ENCODE measurements at places on chromosomes 3 and 15.

DNA sequence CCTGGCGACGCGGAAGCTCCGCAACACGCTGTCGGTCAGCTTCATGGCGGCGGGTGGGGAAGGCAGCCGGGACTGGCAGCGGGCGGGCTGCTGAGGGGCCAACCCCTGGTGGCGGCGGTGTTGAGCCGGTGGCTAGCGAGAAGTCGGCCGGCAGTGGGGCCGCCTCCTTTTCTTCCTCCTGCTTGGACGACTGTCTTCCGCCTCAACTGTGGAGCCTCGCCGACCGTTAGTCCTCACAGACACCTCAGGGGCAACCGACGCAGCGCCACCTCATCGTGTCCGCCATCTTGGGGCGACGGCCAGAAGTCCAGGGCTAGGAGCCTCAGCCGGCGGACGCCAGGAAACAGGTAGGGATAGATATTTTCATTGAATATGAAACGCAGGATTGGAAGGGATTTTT, 875.1 kb downstream of the NSUN3 start:
- DNase-seq: no peak

GRCh38 chr15:63856711-63857460, 23.1 kb upstream of the HERC1 start:
- no peak for DNase-seq

- no peak for DNase-seq
Measured at GRCh38 chr3:42214064-42214463, 51.9 kb downstream of the CCK start.

- no peak for DNase-seq
Measured at GRCh38 chr3:116285781-116286421, 159.4 kb downstream of the LSAMP start.

DNA sequence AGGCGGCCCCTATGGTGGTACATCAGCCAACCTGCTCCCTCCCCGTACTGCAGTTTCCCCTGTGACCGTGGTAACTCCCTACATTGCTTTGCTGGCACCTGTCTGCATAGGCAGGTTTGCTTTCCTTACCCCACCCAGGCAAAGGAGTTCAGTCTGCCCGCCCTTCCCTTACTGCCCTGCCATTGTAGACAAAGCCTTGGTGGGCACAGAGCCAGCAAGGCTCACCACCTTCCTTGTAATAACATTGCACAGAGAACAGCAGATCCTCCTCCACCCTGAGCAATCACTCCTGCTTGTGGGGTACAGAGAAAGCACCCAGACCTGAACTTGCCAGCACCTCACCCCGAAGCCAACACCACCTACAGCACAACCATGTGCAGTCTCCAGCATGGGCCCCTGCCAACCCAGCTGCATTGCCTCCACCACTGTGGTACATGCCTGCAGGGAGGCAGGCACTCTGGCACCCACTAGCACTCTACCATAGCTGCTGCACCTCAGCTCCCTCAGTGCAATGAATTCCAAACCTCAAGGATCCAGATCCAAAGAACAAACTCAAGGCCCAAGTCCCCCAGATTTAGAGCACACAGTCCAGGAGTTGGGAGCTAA, 192.7 kb upstream of the KCNMB2 start:
- no peak for DNase-seq

- DNase-seq: no peak
Measured at GRCh38 chr3:49255112-49255511, 21.9 kb downstream of the C3orf62 start.

DNA sequence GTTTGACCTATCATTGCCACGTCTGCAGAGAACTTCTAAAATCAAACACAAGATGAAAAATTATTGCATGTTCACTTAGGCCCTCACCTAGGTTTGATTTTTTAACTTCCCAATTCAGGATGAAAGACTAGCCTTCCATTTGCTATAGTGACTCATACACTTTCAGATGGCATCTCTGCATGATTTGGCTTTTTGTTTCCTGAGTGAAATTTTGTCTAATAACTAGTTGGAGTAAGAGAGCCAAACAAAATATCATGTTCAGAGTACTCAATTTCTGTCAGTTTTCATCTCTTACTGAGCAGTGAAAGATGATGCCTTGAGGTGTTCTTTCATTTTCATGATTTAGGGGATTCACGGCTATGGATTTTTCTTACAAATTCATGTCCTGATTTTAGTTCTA, 122.9 kb downstream of the NSUN3 start:
- no peak for DNase-seq

DNA sequence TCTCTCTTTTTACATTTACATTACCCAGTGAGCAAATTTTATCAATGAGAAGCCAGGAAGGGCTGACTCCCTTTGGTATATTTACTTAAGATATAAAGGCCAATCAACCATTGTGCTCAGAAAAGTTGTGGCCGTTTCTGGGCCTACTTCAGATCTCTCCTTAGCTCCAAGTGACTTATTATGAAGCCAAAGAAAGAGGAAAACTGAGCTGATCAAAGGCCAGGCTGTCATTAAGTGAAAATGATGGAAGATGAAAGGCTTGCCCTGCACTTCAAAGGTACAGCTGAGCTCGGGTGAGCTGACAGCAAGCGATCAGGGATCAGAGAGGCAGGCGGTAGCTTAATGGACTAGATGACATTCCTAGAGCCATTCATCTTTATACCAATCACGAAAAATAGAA, 24.8 kb downstream of the VGLL4 start:
- no peak for DNase-seq

GRCh38 chr15:47768735-47769134, 51.4 kb downstream of the SEMA6D start:
- no peak for DNase-seq

DNA sequence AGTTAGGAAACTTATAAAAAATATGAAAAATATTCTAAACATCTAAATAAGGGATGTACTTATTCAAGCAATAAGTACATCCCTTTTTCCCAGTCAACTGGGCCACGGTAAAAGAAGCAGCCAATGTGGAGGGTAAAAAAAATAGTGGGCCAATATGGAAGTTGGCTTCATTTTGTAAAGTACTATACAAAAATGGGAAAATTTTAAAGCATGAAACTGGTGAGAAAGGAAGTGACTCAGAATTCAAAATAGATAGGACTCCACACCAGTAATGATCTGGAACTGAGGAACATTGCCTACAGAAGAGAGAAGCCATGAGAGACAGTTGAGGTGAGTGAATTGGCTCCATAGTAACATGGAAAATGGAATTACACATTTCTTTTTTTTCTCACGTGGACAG, 108.9 kb downstream of the FNDC3B start:
- DNase-seq: peak; percentile 72

- DNase-seq: no peak
Measured at GRCh38 chr3:127044996-127045395, 62.1 kb downstream of the PLXNA1 start.

DNA sequence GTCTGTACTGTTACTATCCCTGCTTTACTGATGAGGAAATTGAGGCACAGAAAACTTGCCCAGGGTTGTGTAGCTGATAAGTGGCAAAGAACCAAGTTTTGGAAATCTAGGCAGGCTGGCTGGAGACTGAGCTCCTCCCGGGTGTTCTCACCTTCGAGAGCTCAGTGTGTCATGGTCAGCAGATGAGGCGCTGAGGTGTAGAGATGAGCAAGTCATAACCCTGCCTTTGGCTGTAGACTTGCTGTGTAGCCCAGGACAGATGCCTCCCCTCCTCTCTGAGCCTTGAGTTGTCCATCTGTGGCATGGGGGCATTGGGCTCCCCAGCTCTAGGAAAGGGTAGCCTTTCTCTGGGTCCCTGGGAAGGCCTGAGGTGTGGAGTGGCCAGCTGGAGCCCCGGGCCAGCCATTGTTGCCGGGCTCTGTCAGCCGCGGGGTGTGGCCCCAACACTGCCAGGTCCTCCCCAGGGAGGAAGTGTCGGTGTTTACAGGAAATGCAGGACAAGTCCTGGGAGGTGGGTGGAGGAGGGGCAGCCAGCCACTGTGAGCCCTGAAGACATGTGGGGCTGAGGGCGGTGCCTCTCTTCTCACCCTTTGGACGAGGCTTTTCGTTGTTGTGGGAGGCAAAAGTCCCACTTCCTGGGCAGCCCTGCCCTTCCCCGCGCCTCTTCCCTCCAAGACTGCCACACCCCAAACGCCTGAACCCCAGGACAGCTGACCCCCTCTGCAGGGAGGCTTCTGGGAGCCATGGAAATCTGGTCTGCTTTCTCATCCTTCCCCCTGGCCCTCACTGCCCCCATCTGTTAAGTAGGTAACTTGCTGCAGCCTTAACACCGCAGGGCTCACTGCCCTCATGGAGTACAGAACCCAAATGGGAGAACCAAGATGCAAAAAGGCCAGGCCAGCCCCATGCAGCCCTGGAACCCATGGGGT, 29.1 kb downstream of the FGD5 start:
- no peak for DNase-seq

- no peak for DNase-seq
Measured at GRCh38 chr15:83362706-83363105, 78.2 kb upstream of the BNC1 start.

DNA sequence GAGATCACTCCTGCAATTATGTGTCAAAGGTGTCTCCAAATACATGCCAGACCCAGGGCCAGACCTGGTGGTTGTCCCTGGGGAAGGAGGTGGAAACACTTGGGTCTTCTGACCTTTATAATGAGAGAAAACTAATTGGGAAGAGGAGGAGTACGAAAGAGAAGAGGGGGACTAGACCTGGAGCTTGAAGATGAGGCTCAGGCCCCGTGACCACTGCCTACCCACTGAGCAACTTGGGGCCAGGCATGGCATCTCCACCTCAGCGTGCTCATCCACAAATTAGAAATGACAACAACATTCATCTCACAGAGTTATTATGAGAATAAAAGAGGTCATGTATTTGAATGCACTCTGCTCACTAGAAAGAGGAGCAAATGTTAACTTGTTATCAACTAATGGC, 19.4 kb upstream of the SPTBN5 start:
- no peak for DNase-seq

GRCh38 chr3:15372918-15373317, 40.5 kb upstream of the SH3BP5 start:
- DNase-seq: no peak

DNA sequence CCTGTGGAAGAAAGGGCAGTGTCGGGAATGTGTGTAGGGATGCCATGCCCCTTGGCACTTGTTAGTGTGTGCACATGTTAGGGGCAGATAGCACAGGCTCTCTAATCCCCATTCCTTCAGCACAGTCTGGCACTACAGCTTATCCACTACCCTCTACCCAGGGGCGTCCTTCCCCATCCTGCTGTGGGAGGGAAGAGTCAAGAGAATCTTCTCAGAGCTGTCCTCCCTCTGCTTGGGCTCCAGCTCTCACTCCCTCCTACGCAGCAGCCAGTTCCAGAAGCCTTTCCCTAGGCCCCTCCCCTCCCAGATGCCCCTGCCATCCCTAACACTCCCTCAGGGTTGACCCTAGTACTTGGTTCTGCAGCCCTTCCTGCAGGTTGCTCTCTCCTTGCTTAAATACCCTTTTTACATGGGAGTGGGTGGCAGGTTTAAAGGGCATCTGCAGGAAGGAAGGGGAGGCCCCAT, 815 bp upstream of the GRM2 start:
- no peak for DNase-seq

GRCh38 chr15:73326157-73326556, 42.6 kb downstream of the HCN4 start:
- no peak for DNase-seq

DNA sequence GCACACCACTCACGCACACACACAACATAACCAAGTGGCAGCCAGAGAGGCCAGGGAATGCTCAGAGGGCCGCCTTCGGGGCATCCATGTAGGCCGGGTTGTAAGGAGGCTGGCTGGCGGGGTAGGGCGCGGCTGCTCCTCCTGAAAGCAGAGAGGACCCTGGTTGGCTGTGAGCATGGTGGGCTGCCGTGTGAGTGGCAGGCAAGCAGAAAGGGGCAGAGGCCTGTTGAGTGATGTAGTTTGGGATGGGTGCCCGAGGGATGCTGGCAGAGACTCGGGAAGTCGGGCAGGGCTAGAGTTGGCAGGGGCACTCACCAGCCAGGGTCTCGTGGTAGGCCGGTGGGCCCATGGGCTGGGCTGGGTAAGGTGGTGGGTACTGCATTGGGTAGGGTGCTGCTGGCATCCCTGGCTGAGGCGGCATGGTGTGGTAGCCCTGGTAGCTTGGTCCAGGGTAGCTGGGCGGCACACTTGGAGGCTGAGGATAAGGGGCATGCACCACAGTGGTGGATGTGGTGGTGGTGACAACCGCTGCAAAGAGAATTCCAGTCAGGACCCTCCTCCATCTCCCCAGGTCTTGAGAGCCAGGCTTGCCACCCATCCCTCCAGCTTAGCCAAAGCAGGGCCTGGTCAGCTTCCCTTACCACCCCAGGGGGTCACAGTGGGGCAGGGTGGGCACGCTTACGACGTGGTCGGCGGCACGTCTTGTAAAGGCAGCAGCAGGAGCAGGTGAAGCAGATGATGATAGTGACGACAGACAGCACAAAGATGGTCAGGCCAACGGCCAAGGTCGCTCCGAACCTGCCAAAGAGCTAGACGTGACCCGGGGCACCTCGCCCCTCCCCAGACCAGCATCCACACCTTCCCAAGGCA, 22.7 kb downstream of the ATRIP start:
- DNase-seq: no peak

DNA sequence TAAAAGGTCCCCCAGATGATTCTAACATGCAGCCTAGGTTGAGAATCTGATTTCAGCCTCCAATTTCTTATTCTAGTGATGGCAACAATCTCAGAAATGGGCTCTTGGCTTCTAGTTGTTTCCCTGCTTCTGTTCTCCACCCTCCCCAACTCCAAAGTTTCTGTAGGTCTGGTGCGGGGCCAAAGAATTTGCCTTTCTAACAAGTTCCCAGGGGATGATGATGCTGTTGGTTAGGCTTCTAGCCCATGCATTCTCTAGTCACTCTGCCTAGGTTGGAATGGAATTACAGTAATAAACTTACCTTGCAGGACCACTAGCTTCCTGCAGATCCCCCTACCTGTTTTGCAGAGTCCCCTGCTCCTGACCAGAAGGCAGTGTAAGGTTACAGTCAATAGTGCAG, 103.2 kb upstream of the PPP2R3A start:
- no peak for DNase-seq

- no peak for DNase-seq
Measured at GRCh38 chr15:57506422-57506821, 85.3 kb upstream of the MYZAP start.

DNA sequence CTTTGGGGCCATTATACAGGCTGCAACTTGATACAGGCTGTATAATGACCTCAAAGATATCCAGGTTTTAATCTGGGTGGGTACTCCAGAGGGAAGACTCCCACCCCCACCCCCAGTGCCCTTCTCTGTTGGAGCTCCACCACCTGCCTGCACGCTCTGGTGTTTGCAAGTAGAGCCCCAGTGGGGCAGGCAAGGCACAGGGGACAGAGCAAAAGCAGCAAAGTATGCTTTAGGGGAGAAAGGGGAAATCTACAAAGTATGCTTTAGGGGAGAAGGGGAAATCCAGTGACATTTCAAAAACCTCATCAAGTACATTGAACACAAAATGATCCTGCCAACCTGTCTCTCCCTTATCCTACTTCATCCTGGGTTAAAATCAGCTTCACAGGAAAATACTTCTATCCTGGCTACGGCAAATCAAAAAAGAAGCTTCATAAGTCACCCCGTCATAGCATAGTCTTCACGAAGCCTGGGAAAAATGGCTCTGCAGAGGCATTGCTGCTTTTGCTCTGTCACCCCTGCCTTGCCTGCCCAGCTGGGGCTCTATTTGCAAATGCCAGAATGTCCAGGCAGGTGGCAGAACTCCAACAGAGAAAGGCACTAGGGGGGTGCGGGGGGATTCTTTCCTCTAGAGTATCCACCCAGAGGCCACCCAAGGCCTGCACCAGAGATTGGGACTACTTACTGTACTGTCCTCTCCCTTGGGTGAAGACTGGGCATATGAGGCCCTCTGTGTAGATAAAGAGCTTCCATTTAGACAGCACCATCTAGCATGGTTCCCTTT, 60.9 kb upstream of the ATP11B start:
- DNase-seq: no peak

- DNase-seq: peak; percentile 26
Measured at GRCh38 chr3:102745881-102746280, 311.1 kb downstream of the ZPLD1 start.

Measured in SW 1271 (cell line).